Ammon's horn (tissue), 1 donor: ENCODE measurements at places on chromosomes 13 and 19.

- DNase-seq, result no peak
These were observed 635 bp upstream of the PCCA start for GRCh38 chr13:100088273-100088643.

- DNase-seq, result no peak
These were observed 1159.0 kb upstream of the ATXN8OS start for GRCh38 chr13:68948586-68948985.

DNA sequence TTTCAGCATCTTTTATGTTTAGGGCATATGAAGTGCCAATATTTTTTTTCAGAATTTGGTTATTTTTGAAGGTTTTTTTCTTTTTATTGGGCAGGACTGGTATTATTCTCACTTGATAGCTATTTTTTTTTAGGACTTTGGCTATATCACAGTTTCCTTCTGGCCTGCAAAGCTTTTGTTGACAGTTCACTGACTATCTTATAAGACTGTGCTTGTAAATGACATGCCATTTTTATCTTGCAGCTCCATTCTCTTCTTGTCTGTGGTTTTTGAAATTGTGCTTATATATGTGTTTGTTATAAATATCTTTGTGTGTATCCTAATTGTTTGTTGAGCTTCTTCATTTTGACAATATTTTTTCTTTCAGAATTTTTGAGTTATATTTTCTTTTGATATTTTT lies 26.4 kb upstream of the ZNF431 start:
- no peak for DNase-seq

GRCh38 chr19:13328241-13328640 lies 178.0 kb downstream of the IER2 start:
- no peak for DNase-seq

- peak; percentile 49 for DNase-seq
These were observed 852.7 kb upstream of the KLHL1 start for GRCh38 chr13:70960841-70961443.

GRCh38 chr19:10751109-10751953 lies 33.5 kb downstream of the DNM2 start:
- peak; percentile 68 for DNase-seq

DNA sequence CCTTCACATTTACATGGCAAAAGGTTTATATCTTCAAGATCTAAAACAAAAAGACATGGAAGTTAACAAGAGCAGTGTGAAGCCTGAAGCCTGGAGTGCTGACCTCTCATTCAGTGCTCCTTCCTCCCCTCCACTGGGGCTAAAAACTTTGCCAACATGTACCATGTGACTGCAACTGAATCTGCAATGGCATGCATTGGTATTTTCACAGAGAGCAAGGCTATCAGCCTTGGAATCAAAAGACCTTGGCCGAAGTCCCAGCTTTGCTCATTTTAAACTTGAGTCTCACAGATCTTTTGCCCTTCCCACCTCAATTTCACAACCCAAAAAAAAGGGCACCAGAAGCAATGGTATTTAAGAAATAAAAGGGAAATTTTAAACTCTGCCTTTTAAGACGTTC lies 325.1 kb downstream of the DCT start:
- DNase-seq, result peak; percentile 14

- DNase-seq, result peak; percentile 57
These were observed at the start of gene ZNF541 for GRCh38 chr19:47573071-47574026. ZNF541 (minus strand) TSS chr19:47573148; CDS start chr19:47555856, 17,292 bp downstream.

- DNase-seq, result peak; percentile 60
These were observed 422 bp upstream of the ZNF575 start for GRCh38 chr19:43532571-43532961.

DNA sequence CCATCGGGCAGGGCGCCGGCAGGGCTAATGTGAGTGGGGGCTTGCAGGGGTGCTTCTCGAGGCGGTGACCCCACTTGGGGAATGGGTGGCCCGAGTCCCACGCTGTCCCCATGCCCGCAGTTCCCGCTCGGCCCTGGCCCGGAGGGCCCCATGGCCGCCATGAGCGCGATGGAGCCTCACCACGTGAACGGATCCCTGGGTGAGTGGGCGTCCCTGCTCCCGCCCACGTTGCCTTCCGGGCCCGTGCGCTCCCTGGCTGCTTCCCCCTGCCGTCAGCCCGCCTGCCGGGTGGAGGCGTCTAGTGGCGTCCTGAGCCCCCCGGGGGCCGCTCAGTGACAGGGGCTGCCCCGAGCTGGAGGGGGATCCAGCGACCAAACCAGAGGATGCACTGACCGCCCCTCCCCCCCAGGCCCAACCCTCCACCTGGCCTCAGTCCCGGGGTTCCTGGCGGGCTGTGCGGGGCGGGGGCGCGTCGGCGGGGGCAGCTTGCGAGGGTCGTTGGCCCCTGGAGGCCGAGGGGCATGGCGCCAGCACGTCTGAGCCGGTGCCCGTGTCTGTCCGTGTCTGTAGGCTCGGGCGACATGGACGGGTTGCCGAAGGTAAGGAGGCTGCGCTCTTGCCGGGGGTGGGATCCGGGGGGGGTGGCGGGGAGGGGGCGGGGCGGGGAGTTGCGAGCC lies 4.8 kb downstream of the ISYNA1 start:
- peak; percentile 32 for DNase-seq

DNA sequence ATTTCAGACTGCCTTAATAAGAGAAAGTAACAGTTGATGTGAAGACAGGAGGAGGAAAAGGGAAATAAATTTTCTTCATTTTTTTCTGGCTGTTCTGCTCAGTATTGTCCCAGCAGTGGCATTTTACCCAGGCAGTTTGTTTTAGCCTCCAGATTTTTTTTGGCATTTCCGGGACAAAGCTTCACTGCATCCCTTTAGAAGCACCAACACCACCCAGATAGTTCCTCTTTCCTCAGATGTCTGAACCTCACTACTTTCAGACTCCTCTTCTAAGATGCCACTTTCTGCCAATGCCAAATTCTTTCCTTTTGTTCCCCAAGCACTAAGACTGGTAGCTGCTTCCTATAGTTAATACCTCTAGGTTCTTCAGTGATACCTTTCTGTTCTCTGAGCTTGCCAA lies 480.1 kb upstream of the SLC10A2 start:
- DNase-seq, result no peak

DNA sequence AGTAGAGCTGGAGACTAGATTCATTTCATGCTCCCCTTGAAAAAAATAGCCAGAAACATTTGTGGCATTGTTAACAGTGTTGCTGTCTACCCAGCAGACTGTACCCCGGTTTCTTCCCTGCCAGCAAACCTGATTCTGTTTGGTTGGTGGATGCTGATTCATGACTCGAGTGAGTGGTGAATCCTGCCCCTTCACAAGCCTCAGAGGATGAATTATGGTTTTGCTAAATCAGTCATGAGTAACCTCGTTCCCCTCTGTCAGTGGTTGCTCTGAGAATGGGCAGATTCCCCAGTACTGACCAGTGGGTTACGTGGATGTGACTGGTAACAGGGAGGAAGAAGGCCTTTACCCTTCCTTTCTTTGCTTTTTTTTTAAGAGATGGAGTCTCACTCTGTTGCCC lies 10.1 kb downstream of the NLRP12 start:
- DNase-seq, result no peak

DNA sequence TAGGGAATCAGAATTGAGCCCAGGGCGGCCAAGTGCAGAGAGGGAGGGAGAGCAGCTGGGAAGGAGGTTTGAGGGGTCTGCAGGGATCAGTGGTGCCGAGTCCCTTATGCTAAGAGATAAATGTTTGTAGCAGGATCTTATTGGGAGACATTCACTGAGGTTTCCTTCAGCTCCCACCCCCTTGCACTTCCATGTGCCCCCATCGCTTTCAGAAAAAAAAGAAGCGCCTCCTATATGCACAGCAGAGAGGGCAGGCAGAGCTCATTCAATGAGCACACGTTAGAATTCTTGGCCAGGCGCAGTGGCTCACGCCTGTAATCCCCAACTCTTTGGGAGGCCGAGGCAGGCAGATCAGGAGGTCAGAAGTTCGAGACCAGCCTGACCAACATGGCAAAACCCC lies 28.0 kb downstream of the CYP4F2 start:
- no peak for DNase-seq

- DNase-seq, result peak; percentile 71
These were observed 77.5 kb upstream of the PEG3 start for GRCh38 chr19:56917998-56918397.

- no peak for DNase-seq
These were observed 49.5 kb downstream of the RFX2 start for GRCh38 chr19:6060600-6061375.

- DNase-seq, result no peak
These were observed 13.8 kb downstream of the ZNF557 start for GRCh38 chr19:7083076-7083956.
